ENCODE measurements at places on chromosomes 12 and 14. TPM values are rescaled to one million over a fixed set of nuclear protein-coding genes. Genes with fewer than 3 reads are reported as not detected.

- H3K36me3 ChIP-seq: no peaks in the 10 kb centered on the region
- H3K4me3 ChIP-seq: no peak overlapping the region
- H3K27ac ChIP-seq: no peak overlapping the region
- no peaks in the 10 kb centered on the region for H3K4me1 ChIP-seq
- no peaks in the 10 kb centered on the region for H3K27me3 ChIP-seq
- DNase-seq: no peak
These were observed 293.0 kb downstream of the SSPN start for GRCh38 chr12:26488351-26488750.

GRCh38 chr14:59085207-59085739 is 103.2 kb upstream of the DAAM1 start:
- H3K4me3 ChIP-seq: no peak overlapping the region
- H3K36me3 ChIP-seq: no peaks in the 10 kb centered on the region
- no peaks in the 10 kb centered on the region for H3K4me1 ChIP-seq
- H3K27me3 ChIP-seq: no peaks in the 10 kb centered on the region

GRCh38 chr14:68112442-68112841 is 292.9 kb downstream of the RAD51B start:
- H3K36me3 ChIP-seq: no peaks in the 10 kb centered on the region
- no peaks in the 10 kb centered on the region for H3K4me1 ChIP-seq
- H3K4me3 ChIP-seq: no peak overlapping the region
- H3K27ac ChIP-seq: no peak overlapping the region

Gene LRTM2
- polyA plus RNA-seq: not detected

DNA sequence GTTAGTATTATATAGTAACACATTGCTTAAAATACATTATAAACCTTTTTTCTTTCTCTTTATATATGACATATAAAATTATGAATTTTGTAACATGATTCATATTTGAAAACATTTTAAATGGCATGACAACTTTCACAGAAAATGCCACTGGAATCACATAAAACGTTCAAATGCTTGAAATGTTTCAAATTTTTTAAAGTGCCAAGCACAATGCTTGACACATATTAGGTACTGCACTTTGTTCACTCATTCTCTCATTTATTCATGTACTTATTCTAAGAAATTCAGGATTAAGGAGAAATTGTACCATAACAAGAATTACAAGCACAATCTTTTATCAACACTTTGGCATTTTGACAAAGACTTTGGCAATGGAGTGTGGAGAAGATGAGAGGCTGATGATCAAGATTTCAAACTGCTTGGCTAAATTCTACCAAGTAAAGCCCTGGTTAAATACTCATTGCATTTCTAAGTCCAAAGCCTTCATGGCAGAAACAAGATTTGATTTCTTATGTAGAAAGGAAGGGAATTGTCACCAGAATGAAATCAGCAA is 232.2 kb downstream of the C12orf50 start:
- no peak overlapping the region for H3K4me3 ChIP-seq
- no peaks in the 10 kb centered on the region for H3K36me3 ChIP-seq
- no peaks in the 10 kb centered on the region for H3K27me3 ChIP-seq
- peaks cover under 1% of the 10 kb centered on the region for H3K4me1 ChIP-seq

GRCh38 chr12:89756194-89756584 is 47.6 kb upstream of the ATP2B1 start:
- no peak overlapping the region for H3K4me3 ChIP-seq
- H3K27ac ChIP-seq: peak overlapping the region; percentile 10
- no peak for DNase-seq
- H3K36me3 ChIP-seq: no peaks in the 10 kb centered on the region
- no peaks in the 10 kb centered on the region for H3K27me3 ChIP-seq

GRCh38 chr12:62301080-62301798 is 41.0 kb downstream of the USP15 start:
- H3K4me3 ChIP-seq: no peak overlapping the region
- H3K27ac ChIP-seq: no peak overlapping the region
- no peaks in the 10 kb centered on the region for H3K4me1 ChIP-seq
- no peak for DNase-seq
- H3K36me3 ChIP-seq: peaks cover 9% of the 10 kb centered on the region
- no peaks in the 10 kb centered on the region for H3K27me3 ChIP-seq

- H3K4me1 ChIP-seq: no peaks in the 10 kb centered on the region
- H3K36me3 ChIP-seq: no peaks in the 10 kb centered on the region
- no peak overlapping the region for H3K4me3 ChIP-seq
- no peak for DNase-seq
- no peak overlapping the region for H3K27ac ChIP-seq
These were observed 43.3 kb downstream of the PPP1R12A start for GRCh38 chr12:79891506-79892162.

Gene SLC6A15
- polyA plus RNA-seq: not detected

DNA sequence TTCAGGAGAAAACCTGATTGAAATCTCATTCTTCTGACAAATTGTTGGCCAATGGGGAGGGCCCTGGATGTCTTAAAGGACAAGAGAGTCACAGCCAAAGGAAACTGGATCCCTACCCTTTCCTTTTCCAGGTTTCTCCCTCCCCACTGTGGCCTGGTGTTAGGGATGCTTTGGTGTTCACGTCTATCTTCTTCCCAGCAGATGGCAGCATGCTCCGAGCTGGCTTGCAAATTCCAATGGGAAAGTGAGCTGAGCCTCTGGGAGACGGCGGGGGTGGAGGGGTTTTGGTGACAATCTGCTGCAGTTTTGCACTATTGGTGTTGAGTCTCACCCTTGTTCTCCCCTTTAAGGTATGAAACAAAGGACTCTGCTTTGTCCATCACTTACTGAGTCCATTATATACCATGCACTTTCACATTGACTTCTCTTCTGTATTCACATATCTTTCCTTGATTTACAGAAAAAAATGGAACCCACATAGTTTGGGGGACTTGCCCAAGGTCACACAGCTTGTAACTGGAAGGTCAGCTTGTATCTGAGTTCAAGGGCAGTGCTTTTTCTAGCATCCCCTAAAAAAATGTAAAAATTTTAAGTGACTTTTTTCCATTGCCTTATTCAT is 39.3 kb downstream of the CCDC177 start:
- H3K4me3 ChIP-seq: no peak overlapping the region
- DNase-seq: no peak
- H3K4me1 ChIP-seq: no peaks in the 10 kb centered on the region
- H3K36me3 ChIP-seq: no peaks in the 10 kb centered on the region
- no peak overlapping the region for H3K27ac ChIP-seq
- no peaks in the 10 kb centered on the region for H3K27me3 ChIP-seq

GRCh38 chr12:58387199-58387598 is 445.8 kb downstream of the ATP23 start:
- DNase-seq: no peak
- no peaks in the 10 kb centered on the region for H3K4me1 ChIP-seq
- H3K27ac ChIP-seq: no peak overlapping the region
- no peaks in the 10 kb centered on the region for H3K36me3 ChIP-seq

Gene CLEC2A
- not detected for polyA plus RNA-seq

DNA sequence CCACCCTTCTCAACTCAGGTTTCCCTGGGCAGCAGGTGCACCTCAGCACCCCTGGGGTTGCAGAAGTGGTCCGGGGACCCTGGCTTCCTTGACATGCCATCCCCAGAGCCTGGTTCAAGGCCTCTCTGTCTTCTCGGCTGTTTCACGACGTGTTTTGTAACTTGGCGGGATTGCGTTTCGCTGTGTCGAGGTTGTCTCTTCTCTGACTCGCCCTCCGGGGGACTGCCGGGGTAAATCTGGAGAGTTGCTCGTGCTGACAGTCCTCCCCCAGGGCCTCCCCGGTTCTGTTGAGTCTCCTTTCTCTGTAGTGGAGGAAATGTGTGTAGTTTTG is 25.6 kb downstream of the MEG3 start:
- no peak for DNase-seq
- no peaks in the 10 kb centered on the region for H3K27me3 ChIP-seq
- no peaks in the 10 kb centered on the region for H3K4me1 ChIP-seq
- no peak overlapping the region for H3K4me3 ChIP-seq
- H3K27ac ChIP-seq: no peak overlapping the region

- no peaks in the 10 kb centered on the region for H3K4me1 ChIP-seq
- no peak overlapping the region for H3K4me3 ChIP-seq
- DNase-seq: no peak
These were observed 27.7 kb upstream of the CAND1 start for GRCh38 chr12:67241482-67241881.

Gene SAV1
- 19.5 TPM for polyA plus RNA-seq

DNA sequence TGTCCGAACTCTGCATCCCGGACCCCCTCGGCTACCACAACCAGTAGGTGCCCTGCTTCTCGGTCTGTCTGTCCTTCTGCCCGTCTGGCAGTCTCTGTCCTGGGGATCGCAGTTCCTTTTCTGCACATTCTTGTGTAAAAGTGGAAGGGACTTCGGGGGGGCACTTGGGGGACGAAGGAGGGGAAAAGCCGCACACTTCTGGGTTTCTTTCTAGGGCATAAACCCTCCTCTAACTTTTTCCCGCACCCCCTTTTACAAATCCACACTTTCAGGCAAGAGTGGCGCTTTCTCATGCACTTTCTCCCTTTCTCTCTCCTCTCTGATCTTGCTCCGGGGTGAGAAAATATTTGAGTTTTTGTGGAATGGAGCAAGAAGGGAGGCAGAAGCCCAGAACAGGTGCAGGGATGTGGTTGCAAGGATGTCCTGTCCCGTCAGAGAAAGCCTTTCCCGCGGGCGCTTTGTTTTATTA is 506 bp downstream of the ESRRB start:
- H3K27me3 ChIP-seq: no peaks in the 10 kb centered on the region
- H3K4me1 ChIP-seq: peaks cover 4% of the 10 kb centered on the region
- no peaks in the 10 kb centered on the region for H3K36me3 ChIP-seq
- H3K27ac ChIP-seq: no peak overlapping the region

DNA sequence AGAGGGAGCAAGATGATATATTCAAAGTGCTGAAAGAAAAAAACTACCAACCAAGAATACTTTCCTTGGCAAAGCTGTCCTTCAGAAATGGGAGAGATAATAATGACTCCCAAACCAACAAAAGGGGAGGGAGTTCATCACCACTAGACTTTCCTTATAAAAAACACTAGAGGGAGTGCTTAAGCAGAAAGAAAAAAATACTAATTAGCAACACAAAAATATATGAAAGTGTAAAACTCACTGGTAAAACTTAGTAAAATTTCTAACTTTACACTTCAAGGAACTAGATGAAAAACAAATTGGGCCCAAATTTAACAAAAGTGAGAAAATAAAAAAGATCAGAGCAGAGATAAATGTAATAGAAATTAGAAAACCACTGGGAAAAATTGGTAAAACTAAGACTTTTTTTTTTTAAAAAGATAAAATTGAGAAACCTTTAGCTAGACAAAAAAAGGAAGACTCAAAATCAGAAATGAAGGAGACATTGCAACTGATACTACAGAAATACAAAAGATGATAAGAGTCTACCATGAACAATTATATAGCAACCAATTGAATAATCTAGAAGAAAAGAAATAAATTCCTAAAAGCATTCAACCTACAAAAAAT is 60.4 kb upstream of the FAR2 start:
- no peaks in the 10 kb centered on the region for H3K36me3 ChIP-seq
- no peak overlapping the region for H3K4me3 ChIP-seq
- no peaks in the 10 kb centered on the region for H3K27me3 ChIP-seq
- H3K27ac ChIP-seq: no peak overlapping the region
- no peaks in the 10 kb centered on the region for H3K4me1 ChIP-seq
- no peak for DNase-seq

- H3K4me1 ChIP-seq: no peaks in the 10 kb centered on the region
- no peak overlapping the region for H3K4me3 ChIP-seq
- no peak for DNase-seq
- H3K36me3 ChIP-seq: no peaks in the 10 kb centered on the region
- H3K27ac ChIP-seq: no peak overlapping the region
These were observed 107.3 kb upstream of the DCN start for GRCh38 chr12:91289906-91290305.

Gene KIF26A
- polyA plus RNA-seq: 3.6 TPM

DNA sequence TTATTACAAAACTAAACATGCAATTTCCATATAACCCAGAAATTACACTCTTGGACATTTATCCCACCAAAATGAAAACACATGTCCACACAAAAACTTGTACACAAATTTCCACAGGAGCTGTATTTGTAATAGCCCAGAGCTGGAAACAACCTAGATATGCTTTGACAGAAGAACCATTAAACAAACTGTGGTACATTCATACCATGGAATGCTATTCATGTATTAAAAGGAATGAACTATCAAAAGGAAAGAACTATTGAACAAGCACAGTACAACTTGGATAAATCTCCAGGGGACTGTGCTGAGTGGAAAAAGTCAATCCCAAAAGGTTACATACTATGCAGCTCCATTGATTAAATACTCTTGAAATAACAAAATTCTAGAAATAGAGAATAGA is 35.8 kb upstream of the ERGIC2 start:
- no peaks in the 10 kb centered on the region for H3K36me3 ChIP-seq
- no peak overlapping the region for H3K27ac ChIP-seq
- H3K4me3 ChIP-seq: no peak overlapping the region
- H3K4me1 ChIP-seq: no peaks in the 10 kb centered on the region

GRCh38 chr12:526089-526488 is 66.3 kb downstream of the B4GALNT3 start:
- H3K36me3 ChIP-seq: no peaks in the 10 kb centered on the region
- no peak overlapping the region for H3K4me3 ChIP-seq
- no peaks in the 10 kb centered on the region for H3K4me1 ChIP-seq
- no peak overlapping the region for H3K27ac ChIP-seq

- H3K27ac ChIP-seq: no peak overlapping the region
- H3K4me1 ChIP-seq: no peaks in the 10 kb centered on the region
- DNase-seq: no peak
- no peaks in the 10 kb centered on the region for H3K27me3 ChIP-seq
- no peak overlapping the region for H3K4me3 ChIP-seq
- no peaks in the 10 kb centered on the region for H3K36me3 ChIP-seq
These were observed 91.9 kb downstream of the DAD1 start for GRCh38 chr14:22497144-22497423.

DNA sequence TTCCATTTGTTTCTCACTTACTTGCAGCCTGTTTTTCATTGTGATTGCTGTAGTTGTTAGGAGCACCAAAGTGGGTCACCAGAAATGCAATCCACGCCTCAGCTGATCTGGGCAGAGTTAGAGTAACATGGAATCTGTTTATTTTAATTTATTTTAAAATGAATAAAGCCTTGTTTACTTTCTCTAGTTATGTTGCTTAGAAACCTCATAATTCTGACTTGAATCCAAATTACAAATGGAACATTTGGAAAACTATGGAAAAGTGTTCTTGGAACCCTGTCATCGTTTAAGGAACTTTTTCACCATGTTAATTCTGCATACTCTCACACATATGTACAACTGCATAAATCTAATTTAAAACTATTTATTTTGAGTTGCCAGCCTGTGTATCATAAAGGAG is 92.2 kb upstream of the DAAM1 start:
- no peaks in the 10 kb centered on the region for H3K27me3 ChIP-seq
- no peaks in the 10 kb centered on the region for H3K4me1 ChIP-seq
- no peak for DNase-seq
- no peak overlapping the region for H3K4me3 ChIP-seq
- no peak overlapping the region for H3K27ac ChIP-seq
- H3K36me3 ChIP-seq: no peaks in the 10 kb centered on the region

Gene MYF5
- polyA plus RNA-seq: not detected

GRCh38 chr12:24232531-24232930 is 283.1 kb upstream of the SOX5 start:
- no peak overlapping the region for H3K4me3 ChIP-seq
- no peaks in the 10 kb centered on the region for H3K4me1 ChIP-seq
- no peaks in the 10 kb centered on the region for H3K27me3 ChIP-seq
- no peak overlapping the region for H3K27ac ChIP-seq
- DNase-seq: no peak

Measured in pancreas (tissue), 10 donors.